ENCODE measurements at places on chromosomes 2 and 18.

- no peak for DNase-seq
Measured at GRCh38 chr2:66869076-66869475, 434.2 kb downstream of the MEIS1 start.

- DNase-seq, result no peak
Measured at GRCh38 chr2:85994897-85995647, 106.3 kb upstream of the ST3GAL5 start.

GRCh38 chr18:40437517-40437916 lies 1517.5 kb upstream of the PIK3C3 start:
- no peak for DNase-seq

GRCh38 chr2:8513601-8514273 lies 168.1 kb upstream of the ID2 start:
- DNase-seq, result no peak

DNA sequence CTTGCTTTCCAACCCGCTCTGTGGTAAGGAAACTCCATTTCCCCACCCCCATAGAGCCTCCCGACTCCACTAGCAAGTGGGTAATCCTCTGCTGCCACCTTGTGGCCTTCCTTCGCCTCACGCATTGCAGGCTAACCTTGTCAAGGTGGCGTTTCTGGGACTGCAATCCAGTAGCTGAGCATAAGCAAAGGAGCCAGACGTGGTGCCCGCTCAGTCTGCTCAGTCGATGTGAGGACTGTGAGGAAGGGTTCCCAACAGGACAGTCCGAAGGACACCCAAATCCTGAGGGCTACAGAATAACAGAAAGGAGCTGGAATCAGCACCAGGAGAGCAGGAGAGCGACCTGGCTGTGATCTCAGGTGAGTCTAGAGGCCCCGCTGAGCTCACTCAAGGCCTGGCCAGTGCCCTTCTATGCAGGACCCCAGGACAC lies 144.2 kb downstream of the SUCLG1 start:
- DNase-seq, result peak; percentile 86

GRCh38 chr18:66582211-66582610 lies 21.7 kb downstream of the CDH19 start:
- no peak for DNase-seq
